ENCODE measurements at places on chromosomes 5 and 9.

GRCh38 chr5:58708456-58708855 is 125.6 kb downstream of the RAB3C start:
- no peak for DNase-seq

- peak; percentile 81 for DNase-seq
Observed at GRCh38 chr9:34123682-34124081, 2.8 kb downstream of the DCAF12 start.

GRCh38 chr5:154251529-154251928 is 61.0 kb downstream of the GALNT10 start:
- no peak for DNase-seq

GRCh38 chr5:61796773-61797172 is 464.7 kb downstream of the ZSWIM6 start:
- DNase-seq = no peak

GRCh38 chr9:91661451-91661850 is 237.8 kb upstream of the NFIL3 start:
- no peak for DNase-seq

DNA sequence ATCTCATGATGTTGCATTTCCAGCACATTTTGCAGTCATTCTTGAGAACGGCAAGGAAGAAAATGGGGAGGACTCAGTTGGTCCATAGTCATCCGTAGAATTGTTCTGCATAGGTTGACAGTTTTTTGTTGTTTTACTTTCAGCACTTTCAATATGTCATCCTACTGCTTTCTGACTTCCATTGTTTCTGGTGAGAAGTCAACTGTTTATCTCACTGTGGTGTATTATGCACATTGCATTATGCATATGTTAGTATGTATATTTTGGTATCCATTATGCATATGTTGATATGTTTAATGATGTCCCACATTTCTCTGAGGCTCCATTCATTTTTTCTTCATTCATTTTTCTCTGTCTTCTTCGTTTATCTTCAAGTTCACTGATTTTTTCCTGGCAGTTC is 10.5 kb downstream of the ADAMTS16 start:
- no peak for DNase-seq

DNA sequence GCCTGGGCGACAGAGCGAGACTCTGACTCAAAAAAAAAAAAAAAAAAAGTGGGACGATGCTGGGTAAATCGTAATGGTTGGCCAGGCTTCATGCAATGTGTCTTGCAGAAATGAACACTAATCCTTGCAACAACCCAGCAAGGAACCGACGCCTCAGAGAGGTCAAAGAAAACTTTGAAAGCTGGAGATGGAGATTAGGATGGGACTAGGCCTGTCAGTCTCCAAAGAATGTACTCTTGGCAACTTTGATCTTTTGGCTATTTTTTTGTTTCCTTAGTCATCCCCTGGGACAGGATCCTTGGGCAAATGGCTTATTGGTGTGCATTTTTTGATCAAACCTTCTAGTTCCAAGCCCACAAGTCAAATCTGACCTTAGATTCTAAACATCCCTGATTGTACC is 10.6 kb upstream of the PWWP2A start:
- DNase-seq = no peak
